ENCODE measurements at places on chromosomes 3 and 15. TPM values are rescaled to one million over a fixed set of nuclear protein-coding genes. Genes with fewer than 3 reads are reported as not detected.

DNA sequence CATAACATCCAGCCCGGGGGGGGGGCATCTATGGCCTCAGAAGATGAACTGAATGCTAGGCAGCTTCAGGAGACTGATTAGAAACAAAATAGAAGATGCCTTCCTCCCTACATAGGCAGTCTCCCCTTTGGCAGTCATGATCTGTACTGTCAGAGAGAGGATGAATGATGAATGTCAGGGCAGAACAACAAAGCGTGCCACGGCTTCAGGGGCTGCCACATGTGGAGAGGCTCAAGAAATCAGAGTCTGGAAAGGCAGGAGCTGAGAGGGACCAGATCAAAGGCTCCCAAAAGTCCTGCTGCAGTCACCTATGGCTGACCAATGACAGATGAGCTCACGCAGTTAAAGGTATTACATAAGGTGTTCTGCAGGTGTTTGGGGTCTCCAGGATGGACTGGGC, 180.4 kb downstream of the UACA start:
- no peak overlapping the region for H3K4me3 ChIP-seq
- DNase-seq: no peak
- H3K36me3 ChIP-seq: no peaks in the 10 kb centered on the region
- H3K27me3 ChIP-seq: no peaks in the 10 kb centered on the region

GRCh38 chr3:189841473-189842205, 210.4 kb downstream of the TP63 start:
- no peak overlapping the region for H3K4me3 ChIP-seq
- peaks cover 52% of the 10 kb centered on the region for H3K4me1 ChIP-seq
- H3K27me3 ChIP-seq: no peaks in the 10 kb centered on the region
- no peak overlapping the region for H3K27ac ChIP-seq
- no peak for DNase-seq

GRCh38 chr3:62951037-62951613, 75.9 kb upstream of the CADPS start:
- no peak overlapping the region for H3K4me3 ChIP-seq
- no peaks in the 10 kb centered on the region for H3K4me1 ChIP-seq
- no peak overlapping the region for H3K27ac ChIP-seq

- no peak overlapping the region for H3K27ac ChIP-seq
- H3K4me1 ChIP-seq: no peaks in the 10 kb centered on the region
- DNase-seq: no peak
- H3K27me3 ChIP-seq: no peaks in the 10 kb centered on the region
- H3K36me3 ChIP-seq: no peaks in the 10 kb centered on the region
- H3K4me3 ChIP-seq: no peak overlapping the region
Measured at GRCh38 chr3:98690876-98691275, 72.3 kb upstream of the ST3GAL6 start.

DNA sequence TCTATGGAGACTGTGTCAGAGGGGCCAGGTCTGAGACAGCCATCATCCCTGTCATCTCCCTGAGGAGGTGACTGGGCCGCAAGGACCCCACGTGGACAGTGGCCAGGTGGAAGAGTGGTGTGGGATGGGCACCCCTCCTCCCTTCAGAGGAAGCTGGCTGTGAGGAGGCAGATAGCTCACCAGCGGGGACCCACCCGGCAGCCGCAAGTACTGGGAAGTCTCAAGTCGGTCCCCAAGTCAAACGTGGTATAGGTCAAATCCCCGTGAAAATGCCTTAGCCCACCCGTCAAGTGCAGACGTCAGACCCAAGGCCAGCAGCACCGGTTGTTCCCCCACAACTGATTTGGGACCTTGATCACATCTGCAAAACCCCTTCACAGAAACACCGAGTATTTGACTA, 12.3 kb upstream of the KLF13 start:
- no peak for DNase-seq
- no peak overlapping the region for H3K27ac ChIP-seq
- no peaks in the 10 kb centered on the region for H3K4me1 ChIP-seq
- H3K36me3 ChIP-seq: no peaks in the 10 kb centered on the region
- H3K27me3 ChIP-seq: no peaks in the 10 kb centered on the region

- H3K4me1 ChIP-seq: no peaks in the 10 kb centered on the region
- no peak overlapping the region for H3K27ac ChIP-seq
- DNase-seq: no peak
- no peaks in the 10 kb centered on the region for H3K36me3 ChIP-seq
- no peak overlapping the region for H3K4me3 ChIP-seq
Measured at GRCh38 chr3:184965639-184966430, 153.9 kb downstream of the VPS8 start.

DNA sequence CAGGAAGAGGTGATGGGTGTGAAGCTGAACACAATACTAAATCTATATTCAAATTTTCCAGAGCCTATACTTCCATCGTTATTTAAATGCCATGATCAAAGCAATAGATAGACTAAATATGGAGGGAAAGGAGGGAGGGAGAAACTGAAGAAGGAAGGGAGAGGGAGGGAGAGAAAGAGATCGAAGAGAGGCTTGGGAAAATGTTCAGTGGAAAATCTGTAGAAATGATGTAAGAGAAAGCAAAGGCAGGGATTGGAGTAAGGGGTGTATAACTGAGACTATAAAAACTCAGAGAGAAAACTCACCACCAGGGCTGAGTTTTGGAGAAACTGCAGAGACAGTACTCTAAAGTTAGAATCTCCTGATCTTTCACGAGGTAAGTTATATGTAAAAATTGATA, at the start of gene OSTN:
OSTN (plus strand) TSS at position 310 of the 400 bp plus-strand sequence. CDS start 13,292 bp downstream, outside the sequence.
- DNase-seq: peak; percentile 3
- H3K27ac ChIP-seq: no peak within 1 kb of the TSS
- no peak within 1 kb of the TSS for H3K4me3 ChIP-seq
- no peaks in the 10 kb centered on the region for H3K27me3 ChIP-seq
- H3K36me3 ChIP-seq: no peaks in the 10 kb centered on the region

DNA sequence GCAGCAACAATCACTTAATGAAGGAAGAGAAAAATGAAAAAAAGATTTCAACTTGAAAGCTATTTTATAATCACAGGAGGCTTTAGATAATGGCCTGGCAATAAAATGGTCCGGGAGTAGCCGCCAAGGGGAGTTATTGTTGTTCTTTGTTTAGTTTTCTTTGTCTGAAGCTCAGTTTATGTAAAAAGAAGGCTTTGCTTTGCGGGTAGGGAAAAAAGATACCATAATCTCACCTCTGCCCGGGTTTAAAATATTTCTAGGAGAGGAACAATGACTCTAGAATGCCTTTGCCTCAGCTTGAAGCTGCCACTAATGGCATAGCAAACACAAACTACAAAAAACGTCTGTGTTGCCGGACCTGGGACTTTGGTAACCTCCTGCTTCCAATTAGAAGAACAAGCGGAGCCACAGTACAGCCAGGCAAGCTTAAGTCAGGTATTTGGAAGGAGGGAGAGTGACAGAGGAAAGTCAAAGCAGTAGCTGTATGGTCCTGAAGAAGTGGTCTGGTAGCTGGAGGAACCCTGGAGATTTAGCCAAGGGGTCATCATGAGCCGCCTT, 764.5 kb downstream of the TUSC7 start:
- no peaks in the 10 kb centered on the region for H3K27me3 ChIP-seq
- H3K27ac ChIP-seq: no peak overlapping the region
- H3K36me3 ChIP-seq: no peaks in the 10 kb centered on the region
- DNase-seq: no peak

GRCh38 chr3:9216736-9217135, 32.7 kb downstream of the SRGAP3 start:
- no peaks in the 10 kb centered on the region for H3K27me3 ChIP-seq
- no peak overlapping the region for H3K4me3 ChIP-seq
- no peaks in the 10 kb centered on the region for H3K36me3 ChIP-seq
- H3K4me1 ChIP-seq: no peaks in the 10 kb centered on the region

GRCh38 chr3:192077795-192078497, 617.0 kb downstream of the PYDC2 start:
- H3K4me1 ChIP-seq: no peaks in the 10 kb centered on the region
- DNase-seq: no peak
- H3K27ac ChIP-seq: no peak overlapping the region
- no peaks in the 10 kb centered on the region for H3K27me3 ChIP-seq

DNA sequence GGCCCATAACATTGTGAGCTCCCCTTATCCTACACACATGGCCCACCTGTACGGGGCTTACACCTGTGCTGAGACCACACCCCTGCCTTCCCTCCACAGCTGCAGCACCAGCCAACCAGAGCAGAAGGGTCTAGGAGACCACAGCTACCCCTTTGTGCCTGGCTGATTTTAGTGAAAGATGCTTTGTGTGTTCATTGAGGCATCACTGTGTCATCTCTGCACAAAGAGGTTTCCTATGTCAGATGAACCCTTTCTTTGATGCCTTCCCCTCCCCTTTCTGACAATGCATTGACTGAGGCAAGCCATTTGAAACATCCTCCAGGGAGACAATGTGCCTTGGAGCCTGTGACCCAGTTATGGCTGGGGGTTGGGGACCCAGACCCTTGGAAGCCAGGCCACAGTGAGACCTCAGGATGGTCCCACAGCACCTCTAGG, 54.9 kb upstream of the SLC7A14 start:
- no peak overlapping the region for H3K4me3 ChIP-seq
- H3K27ac ChIP-seq: no peak overlapping the region
- no peaks in the 10 kb centered on the region for H3K4me1 ChIP-seq
- H3K36me3 ChIP-seq: no peaks in the 10 kb centered on the region
- no peaks in the 10 kb centered on the region for H3K27me3 ChIP-seq

- peak overlapping the region; percentile 33 for H3K4me3 ChIP-seq
- H3K36me3 ChIP-seq: no peaks in the 10 kb centered on the region
- peaks cover 78% of the 10 kb centered on the region for H3K27me3 ChIP-seq
- DNase-seq: no peak
- H3K4me1 ChIP-seq: peaks cover 3% of the 10 kb centered on the region
Measured at GRCh38 chr3:133038731-133039375, 662 bp downstream of the TMEM108 start.

GRCh38 chr15:99306694-99307338, 55.5 kb downstream of the LRRC28 start:
- DNase-seq: no peak
- peak overlapping the region; percentile 23 for H3K4me3 ChIP-seq
- H3K27me3 ChIP-seq: no peaks in the 10 kb centered on the region
- peaks cover 29% of the 10 kb centered on the region for H3K4me1 ChIP-seq

DNA sequence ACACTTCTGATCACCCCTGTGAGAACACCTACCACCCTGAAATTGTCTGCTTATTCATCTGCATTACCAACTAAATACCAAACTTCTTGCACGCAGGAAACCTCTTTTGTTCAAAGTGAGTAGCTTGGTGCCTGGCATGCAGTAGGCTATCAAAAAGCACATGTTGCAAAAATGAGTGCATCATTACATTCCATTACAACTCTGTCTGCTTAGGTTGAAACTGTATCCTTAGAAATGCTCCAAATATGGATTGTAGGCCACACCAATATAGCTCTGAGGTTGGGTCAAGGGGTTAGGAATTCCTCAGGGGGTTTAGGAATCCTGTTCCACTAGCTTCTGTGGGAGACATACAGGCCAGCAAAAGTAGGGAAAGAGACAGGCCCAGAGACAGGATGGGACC, 107.2 kb downstream of the THRB start:
- DNase-seq: no peak
- no peak overlapping the region for H3K27ac ChIP-seq
- no peak overlapping the region for H3K4me3 ChIP-seq
- no peaks in the 10 kb centered on the region for H3K27me3 ChIP-seq

GRCh38 chr15:93420050-93420452, 331.0 kb upstream of the RGMA start:
- no peaks in the 10 kb centered on the region for H3K36me3 ChIP-seq
- H3K27ac ChIP-seq: no peak overlapping the region
- H3K4me1 ChIP-seq: peaks cover 12% of the 10 kb centered on the region
- DNase-seq: no peak

GRCh38 chr3:177196456-177197040, 734 bp downstream of the TBL1XR1 start:
- H3K4me3 ChIP-seq: peak overlapping the region; percentile 79
- peak; percentile 74 for DNase-seq
- peak overlapping the region; percentile 98 for H3K27ac ChIP-seq
- peaks cover 31% of the 10 kb centered on the region for H3K4me1 ChIP-seq

DNA sequence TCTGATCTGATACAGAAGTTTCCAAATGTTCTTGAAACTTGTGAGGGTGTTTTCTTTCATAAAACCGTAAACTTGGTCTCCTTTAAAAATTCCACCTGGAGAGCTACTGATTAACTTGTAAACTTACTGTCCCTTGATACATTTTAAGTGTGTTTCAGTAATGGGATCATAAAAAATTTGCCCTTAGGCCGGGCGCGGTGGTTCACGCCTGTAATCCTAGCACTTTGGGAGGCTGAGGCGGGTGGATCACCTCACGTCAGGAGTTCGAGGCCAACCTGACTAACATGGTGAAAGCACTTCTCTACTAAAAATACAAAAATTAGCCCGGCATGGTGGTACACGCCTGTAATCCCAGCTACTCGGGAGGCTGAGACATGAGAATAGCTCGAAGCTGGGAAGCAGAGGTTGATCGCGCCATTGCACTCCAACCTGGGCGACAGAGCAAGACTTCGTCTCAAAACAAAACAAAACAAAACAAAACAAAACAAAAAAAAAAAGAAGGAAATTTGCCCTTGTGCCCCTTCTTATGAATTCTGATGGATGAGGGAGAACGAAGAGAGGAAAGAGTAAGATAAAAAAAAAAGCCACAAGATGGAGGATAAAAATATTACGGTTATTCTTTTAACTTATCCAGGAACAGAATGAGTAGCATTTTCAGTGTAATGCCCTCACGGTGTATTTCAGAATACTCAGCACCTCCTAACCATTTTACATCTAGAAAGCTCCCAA, 32.1 kb upstream of the AP4E1 start:
- no peaks in the 10 kb centered on the region for H3K36me3 ChIP-seq
- peaks cover 27% of the 10 kb centered on the region for H3K4me1 ChIP-seq
- DNase-seq: no peak
- H3K27ac ChIP-seq: peak overlapping the region; percentile 43
- no peaks in the 10 kb centered on the region for H3K27me3 ChIP-seq

- no peak overlapping the region for H3K27ac ChIP-seq
- H3K4me3 ChIP-seq: no peak overlapping the region
- H3K36me3 ChIP-seq: no peaks in the 10 kb centered on the region
- H3K27me3 ChIP-seq: no peaks in the 10 kb centered on the region
- H3K4me1 ChIP-seq: no peaks in the 10 kb centered on the region
Measured at GRCh38 chr3:55165278-55165677, 237.4 kb upstream of the LRTM1 start.

Gene WDR5B
- 5.4 TPM for total RNA-seq

Gene SMAD6
- 63.9 TPM for total RNA-seq

Gene KPNA1
- 99.0 TPM for total RNA-seq

Gene GXYLT2
- 10.7 TPM for total RNA-seq

Gene ATP13A5
- not detected for total RNA-seq

Gene AGBL1
- total RNA-seq: not detected

Gene BOC
- 1.7 TPM for total RNA-seq

Data from A673 (cell line).